Stimulated activated CD4-positive, alpha-beta T cell treated with anti-CD3 and anti-CD28 coated beads, Interleukin-1b, Interleukin-23, amount 100 ng/mL, for 24 hours (primary cell): ENCODE measurements at places on chromosomes 7 and 10.

- DNase-seq: no peak
Measured at GRCh38 chr7:68511281-68511680, 1087.0 kb upstream of the AUTS2 start.

DNA sequence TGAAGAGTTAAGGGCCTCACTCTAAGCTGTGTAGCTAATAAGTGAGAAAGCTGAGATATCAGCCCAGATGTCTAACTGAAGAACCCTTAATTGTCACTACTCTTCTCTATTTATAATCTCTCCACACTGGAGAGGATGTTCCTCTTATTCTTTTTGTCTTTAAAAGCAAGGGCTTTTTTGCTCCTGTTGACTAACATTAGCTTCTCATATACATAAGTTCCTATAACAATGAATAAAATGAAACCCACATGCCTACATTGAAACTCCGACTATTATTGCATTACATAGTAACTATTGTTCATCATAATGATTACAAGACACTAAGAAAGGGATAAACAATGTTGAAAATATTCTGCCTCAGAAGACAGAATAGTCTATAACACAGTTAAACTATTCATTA lies 67.1 kb downstream of the GNAT3 start:
- no peak for DNase-seq

- no peak for DNase-seq
Measured at GRCh38 chr7:158541346-158542010, 46.1 kb downstream of the PTPRN2 start.

DNA sequence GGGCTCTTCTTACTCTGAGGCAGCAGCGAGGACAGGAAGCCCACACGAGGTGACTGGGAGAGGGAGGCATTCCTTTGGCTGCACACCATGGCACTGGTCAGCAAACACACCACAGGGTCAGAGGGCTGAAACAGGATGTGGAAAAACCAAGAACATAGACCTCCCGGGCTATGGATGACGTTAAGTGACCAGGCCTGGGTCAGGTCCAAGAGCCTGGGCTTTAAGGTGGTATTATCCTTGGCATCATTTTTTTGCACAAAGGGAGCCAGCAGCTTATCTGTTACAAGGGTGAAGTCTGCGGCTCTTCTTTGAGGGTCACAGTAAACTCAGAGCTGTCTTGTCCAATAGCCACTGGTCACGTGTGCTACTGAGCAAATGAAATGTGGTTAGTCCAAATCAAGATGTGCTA lies 7.0 kb downstream of the WDR91 start:
- no peak for DNase-seq

DNA sequence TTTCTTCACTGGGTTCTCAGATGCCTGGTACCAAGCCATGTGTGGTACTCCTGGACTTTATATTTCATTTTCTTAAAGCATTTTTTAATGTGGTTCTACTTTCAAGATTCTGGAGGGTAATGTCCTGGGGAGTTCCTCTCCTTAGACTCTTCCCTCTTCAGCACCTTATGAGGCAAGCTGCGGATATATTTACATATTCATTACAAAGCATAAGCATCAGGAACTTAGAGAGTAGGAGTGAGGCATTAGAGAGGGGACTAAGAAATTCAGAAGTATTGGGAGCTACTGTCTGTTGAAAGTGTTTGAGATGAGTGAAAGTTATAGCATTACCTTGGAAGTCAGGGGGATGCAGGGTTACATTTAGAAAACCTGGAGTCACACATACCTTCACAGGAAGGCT lies 20.8 kb downstream of the AUTS2 start:
- no peak for DNase-seq

GRCh38 chr10:62224606-62225005 lies 44.0 kb downstream of the RTKN2 start:
- no peak for DNase-seq

DNA sequence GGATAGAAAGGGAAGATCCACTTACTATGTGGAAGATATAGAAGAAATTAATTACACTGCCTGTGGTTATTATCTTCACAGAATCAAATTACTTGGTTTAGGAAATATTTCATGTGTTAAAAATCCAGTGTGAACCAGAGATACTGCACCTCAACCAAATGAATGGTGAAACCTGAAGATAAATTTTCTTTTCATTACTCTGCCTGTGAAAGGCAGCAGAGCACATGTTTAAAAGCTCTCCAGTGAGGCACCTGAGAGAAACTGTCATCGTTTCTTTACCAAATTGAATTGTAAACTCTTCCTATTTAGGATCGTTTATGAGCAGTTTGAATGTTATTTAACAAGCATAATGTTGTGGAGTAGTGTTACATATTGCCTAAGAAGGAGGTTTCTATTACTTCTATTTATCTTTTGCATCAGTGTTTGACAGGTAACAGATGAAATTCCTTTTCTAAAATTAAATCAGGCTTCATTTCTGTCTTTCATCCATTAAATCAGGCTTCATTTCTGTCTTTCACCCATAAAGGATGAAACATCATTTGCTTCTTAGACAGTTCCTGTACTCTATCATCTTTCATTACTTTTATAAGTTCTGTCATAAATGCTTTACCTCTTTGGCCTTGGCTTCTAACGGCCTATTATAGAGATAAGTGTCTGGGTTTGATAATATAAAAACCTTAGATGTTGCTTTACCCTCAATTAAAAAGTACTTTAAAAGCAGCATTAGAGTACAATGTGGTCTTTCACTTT lies 266.6 kb downstream of the NXPH1 start:
- DNase-seq: no peak

DNA sequence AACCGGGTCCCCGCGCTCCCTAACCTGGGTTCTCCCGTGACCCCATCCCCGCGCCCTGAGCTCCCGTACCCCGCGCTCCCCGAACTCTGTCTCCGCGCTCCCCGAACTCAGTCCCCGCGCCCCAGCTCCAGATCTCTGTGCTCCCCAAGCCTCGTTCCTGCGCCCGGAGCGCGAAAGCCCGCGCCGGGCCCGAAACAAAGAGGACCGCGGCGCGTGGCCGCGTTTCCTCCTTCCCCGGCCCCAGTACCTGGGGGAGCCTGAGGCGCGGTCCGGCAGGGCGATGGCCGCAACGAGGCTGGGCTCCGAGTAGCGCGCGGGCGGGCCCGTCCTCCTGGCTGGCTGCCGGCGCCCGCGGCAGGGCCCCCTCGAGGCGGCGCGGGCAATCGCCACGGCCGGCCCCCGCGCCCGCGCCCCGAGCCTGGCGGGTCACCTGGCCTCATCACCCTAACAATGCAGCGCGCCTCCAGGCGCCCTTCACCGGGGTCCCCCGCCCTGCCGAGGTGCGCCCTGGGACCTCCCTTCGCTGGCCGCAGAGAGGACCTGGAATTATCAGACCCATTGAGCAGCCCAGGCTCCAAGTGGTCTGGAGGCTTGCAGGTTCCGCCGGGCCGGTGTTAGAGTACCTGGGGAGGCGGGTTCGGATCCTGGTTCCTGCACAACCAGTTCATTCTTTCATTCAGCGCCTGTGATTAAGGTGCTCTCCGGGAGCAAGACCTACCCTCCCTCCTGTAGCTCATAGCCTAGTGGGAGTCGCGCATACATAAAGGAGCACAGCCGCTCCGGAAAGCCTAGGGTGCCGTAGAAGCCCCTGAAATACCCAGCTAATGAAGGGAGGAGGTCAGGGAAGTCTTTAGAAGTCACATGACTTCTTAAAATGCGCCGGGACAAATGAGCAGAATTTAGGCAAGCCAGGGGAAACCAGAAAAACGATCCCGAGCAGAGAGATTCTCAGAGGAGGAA lies at the start of gene TNS3:
TSS of gene TNS3 (minus strand) at position 308 of the 960 bp plus-strand sequence. CDS start 142,475 bp downstream, outside the sequence.
- no peak for DNase-seq

DNA sequence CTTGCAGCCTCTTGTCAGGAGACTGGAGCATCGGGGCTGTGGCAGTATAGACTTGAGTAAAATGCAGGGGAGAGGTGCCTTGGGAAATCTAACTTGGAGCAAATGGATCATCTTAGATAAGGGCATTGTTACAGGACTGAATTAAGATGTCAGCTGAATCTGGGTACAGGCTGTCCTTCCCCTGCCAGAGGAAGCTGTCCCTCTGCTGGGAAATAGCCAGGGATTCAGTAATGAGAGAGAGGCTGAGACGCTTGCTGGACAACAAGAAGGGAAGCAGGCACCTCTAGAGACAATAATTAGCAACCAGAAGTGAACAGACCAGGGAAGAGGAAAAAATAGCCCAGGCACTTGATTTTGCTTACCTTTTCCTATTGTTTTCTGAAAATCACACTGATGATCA lies 20.7 kb upstream of the RAPGEF5 start:
- no peak for DNase-seq

DNA sequence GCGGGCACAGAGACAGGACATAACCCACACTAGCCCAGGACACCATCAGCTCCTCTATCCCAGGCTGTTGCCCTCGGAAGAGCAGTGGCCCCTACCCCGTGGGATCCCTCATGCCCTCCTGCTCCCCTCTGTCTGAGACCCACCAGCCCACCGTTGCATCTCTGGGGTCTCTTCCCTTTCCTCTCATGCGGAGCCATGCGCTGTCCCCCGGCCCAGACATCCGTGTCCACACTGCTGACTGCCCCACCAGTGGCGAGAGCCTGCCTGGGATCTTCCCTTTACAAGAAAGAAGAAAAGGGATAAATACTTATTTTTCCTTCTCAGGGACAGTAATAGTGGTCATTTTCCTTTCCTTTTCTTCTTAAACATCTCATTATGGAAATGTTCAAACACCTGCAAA lies 115.4 kb downstream of the WDR37 start:
- no peak for DNase-seq

GRCh38 chr7:1602386-1602785 lies 32.6 kb upstream of the PSMG3 start:
- no peak for DNase-seq

GRCh38 chr7:157579425-157579824 lies 242.6 kb downstream of the DNAJB6 start:
- DNase-seq: no peak

DNA sequence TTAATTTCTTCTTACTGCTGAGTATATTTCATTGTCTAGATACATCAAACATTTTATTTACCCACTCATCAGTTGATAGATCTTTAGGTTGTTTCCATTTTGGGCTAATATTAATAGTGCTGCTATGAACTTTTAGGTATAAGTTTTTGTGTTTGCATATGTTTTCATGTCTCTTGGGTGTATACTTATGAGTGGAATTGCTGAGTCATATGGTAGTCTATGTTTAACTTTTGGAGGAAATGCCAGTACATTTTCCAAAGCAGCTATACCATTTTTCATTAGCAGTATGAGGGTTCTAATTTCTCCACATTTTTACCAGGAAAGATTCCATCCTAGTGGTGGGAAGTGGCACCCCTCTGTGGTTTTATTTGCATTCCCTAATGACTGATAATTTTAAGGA lies 101.1 kb downstream of the ANKRD30A start:
- no peak for DNase-seq

GRCh38 chr10:24916365-24916764 lies 36.0 kb downstream of the PRTFDC1 start:
- no peak for DNase-seq

DNA sequence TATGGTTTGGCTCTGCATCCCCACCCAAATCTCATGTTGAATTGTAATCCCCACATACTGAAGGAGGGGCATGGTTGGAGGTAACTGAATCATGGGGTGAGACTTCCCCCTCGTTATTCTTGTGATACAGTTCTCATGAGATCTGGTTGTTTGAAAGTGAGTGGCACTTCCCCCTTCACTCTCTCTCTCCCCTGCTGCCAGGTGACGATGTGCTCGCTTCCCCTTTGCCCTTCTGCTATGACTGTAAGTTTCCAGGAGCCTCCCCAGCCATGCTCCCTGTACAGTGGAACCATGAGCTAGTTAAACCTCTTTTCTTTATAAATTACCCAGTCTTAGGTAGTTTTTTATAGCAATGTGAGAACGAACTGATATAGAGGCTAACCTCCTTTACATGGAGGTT lies 16.6 kb downstream of the PLPP4 start:
- DNase-seq: no peak

GRCh38 chr10:75228834-75229233 lies 6.9 kb downstream of the COMTD1 start:
- DNase-seq: no peak

DNA sequence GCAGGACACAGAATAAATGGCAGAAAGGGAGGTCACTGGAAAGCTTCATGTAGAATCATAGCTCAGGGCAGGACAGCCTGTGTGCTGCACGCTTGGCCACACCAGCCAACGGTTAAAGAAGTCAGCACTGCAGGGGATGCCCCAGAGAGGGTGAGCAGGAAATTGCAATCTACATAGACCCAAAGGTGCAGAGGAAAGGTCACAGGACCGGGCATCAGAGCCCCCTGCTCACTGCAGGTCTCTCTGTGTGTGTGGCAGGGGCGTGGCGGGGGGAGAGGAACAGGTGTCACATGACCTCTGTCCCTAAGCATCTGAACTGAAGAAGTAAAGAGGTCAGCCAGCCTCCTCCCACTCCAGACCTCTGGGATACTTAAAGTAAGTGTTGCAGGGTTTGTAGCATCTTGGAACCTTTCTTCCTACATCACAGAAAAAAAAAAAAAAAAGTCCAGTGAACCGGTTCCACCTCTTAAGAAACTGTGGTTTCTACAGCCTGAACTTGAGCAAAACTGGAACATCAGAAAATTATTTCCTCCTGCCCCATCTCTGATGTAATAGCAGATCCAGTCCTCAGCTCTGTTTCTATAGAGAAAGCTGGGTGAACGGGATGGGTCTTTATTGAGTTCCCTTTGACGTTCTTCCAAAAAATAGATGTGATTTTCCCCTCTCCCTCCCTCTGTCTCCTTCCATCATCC lies 64.3 kb downstream of the RGS10 start:
- no peak for DNase-seq

DNA sequence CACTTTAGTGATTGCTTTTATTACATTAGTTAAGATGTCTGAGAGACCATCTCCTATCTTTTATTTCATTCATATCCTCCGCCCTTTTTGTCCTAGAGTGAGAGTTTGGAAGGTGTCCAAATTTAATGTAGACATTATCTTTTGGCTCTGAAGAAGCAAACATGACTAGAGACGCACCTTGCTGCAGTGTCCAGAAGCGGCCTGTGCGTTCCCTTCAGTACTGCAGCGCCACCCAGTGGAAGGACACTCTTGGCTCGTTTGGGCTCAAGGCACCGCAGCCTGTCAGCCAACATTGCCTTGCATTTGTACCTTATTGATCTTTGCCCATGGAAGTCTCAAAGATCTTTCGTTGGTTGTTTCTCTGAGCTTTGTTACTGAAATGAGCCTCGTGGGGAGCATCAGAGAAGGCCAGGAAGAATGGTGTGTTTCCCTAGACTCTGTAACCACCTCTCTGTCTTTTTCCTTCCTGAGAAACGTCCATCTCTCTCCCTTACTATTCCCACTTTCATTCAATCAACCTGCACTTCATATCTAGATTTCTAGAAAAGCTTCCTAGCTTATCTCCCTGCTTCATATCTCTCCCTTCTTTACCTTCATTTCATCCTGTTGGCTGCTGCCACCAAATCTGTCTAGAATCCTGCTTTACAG lies 10.4 kb upstream of the CLCN1 start:
- peak; percentile 52 for DNase-seq

- DNase-seq: no peak
Measured at GRCh38 chr7:90834771-90835170, 238.7 kb downstream of the CDK14 start.

- no peak for DNase-seq
Measured at GRCh38 chr7:152711444-152711944, 35.6 kb upstream of the XRCC2 start.

DNA sequence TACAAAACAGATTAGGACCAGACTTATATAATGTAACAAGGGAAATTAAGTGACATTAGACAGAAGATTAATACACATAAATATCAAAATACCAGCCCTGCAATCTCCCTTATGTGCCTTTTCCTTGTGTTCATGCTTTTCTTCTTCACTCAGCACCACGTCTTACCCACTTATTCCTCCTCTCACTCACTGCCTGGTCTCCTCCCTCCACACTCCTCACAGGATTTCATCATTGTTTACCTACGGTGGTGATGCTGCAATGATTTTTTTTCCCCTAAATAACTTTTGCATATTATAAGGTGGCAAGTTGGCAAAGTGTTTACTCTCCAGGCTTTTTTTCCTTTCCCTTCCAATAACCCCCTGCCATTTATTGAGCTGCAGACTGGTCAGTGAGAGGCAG lies 203.2 kb downstream of the PCLO start:
- no peak for DNase-seq
